Non-pigmented ciliary epithelial cell (primary cell): ENCODE measurements at places on chromosomes 16 and 17.

DNA sequence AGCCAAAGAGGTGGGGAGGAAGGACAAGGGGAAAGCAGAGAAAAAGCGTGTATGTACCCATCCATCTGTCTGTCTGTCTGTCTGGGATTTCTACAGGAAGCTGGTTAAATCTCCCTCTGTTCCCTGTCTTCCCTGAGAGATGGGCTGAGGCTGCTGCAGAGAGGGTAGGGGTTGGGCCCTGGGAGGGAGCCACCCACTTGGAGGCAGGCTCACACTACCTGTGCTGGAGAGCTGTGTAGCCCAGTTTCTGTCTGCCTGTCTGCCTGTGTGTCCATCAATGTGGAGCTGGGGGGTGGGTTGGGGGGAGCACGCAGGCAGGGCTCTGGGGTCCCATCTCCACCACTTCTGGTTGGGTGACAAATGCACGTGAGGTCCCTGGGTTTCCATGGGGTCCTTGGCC lies 18.6 kb upstream of the C17orf113 start:
- no peak for DNase-seq

GRCh38 chr17:70298929-70299531 lies 129.7 kb downstream of the KCNJ2 start:
- DNase-seq = no peak

DNA sequence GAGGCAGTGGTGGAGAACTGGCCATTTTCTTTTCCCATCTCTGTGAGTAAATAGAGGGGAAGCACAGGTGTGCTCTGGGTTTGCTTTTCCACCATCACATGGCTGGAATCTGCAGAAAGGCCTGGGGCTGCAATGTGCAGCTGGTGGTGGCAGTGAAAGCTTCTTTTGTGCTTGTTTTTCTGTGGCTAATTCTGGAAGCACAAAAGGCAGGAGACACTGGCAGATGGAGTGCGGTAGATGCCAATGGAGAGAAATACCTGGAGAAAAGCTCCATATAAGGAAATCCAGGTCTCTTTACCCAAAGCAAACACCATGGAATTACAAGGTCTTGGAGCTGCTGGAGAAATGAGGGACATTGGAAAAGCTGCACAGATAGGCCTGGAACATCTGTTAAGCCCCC lies 146.9 kb downstream of the HAPSTR1 start:
- DNase-seq = no peak

DNA sequence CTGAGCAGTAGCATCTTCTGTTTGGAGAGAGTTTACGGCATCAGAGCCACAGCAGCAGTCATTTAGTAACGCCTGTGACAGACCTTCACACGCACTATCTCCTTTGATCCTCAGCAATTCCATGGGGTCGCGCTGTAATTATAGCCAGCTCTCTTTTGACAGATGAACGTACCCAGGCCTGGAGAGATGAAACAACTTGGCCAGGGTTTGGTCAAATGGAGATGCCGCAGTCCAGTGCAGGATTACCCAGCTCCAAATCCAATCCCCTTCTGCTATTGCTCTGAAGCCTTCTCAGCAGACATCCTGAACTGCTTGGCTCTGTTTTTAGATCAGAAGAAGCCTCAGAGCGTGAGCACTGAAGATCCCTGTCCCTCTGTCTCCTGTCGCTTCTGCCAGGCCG lies 83.9 kb downstream of the SOX9 start:
- no peak for DNase-seq

DNA sequence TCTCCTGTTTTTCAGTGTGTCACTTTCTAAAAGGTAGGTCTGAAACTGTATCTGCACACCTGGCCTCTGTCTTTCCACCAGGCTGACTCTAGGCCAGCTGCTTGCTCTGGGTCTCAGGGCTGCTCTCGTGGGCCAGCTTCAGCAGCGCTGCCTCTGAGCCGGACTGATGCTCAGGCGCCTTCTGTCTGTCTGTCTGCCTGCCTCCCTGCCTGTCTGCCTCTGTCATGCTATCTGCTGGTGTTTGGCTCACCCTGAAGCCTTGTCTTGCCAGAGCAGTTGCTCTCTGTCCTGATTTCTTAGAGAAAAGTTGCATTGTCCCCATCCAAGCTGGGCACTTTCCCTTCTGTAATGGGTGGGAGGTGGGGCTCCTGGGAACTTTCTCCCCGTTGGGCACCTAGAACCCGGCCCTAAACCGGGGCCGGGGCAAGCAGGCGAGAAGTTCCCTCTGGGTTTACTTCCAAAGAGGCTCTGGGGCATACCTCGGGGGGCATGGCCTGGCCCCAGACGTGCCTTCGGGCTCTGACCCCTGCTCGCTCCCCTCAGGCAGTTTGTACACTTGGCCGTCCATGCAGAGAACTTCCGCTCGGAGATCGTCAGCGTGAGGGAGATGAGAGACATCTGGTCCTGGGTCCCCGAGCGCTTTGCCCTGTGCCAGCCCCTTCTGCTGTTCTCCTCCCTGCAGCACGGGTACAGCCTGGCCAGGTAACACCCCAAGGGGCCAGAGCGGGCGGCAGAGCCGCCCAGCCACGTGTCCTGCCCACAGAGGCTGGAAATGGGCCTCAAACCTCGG lies 15.9 kb upstream of the ATP6V0C start:
- no peak for DNase-seq

DNA sequence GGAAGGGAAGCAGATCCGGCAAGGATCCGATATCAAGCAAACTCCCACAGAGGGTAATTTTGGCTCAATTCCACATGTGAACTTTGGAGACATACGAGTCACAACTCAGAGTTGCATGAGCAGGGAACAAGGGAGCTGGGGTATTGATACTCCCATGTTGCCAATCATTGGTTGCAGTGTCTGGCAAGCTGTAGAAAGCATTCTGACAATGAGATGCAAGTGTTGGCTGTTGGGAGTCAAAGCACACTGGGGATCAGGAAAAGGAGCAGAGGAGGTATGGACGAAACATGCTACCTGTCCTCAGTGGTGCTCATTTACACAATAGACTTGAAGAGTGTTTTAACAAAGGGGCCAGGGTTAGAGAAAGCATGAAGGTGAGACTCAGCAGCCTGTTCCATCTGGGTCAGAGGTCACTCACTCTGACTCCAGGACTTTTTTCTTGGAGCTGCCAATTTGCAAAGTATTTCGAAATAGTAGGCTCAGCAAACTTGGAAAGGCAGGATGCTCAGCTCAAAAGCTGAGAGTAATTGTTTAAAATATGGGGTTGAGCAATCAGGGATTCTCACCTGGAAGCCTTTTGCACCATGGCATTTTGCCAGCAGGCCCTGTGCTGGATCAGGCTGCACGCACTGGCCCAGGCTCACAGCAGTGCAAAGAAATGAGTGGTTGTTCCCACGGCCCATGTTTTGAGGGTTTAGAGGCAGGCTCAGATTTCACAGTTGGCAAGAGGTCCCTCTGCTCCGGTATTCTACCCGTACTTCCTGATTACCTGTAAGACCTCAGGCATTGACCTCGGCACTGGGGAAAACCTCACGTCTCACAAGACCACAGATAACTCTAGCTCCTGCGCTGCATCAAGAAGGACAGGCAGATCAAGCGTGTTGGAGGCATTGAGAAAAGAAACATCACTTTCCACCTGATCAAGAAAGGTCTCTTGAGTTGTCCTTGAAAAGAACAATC lies 17.6 kb upstream of the NKD1 start:
- DNase-seq = no peak

DNA sequence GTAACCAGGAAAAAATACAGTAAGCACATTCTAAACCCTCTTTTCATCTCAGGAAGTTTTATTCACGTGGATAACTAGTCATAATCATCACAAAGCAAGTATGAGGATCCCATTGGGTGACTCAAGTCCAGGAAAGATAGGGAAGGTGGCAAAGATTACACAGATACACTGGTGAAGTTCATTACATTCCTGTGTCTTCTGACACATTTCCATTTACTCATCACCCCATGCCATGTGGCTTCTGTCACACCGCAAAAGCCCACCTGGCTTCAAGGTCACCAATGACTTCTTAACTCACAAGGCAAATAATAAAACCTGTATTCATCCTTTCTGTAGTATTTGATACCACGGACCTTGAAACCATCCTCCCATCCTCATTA lies 17.0 kb downstream of the HS3ST3A1 start:
- no peak for DNase-seq

GRCh38 chr17:41782142-41782541 lies 4.4 kb downstream of the JUP start:
- DNase-seq = no peak

GRCh38 chr17:39239640-39240314 lies 14.0 kb upstream of the STAC2 start:
- no peak for DNase-seq

- no peak for DNase-seq
These were observed 53.1 kb upstream of the MARCHF10 start for GRCh38 chr17:62860962-62861873.

- DNase-seq = no peak
These were observed 52.0 kb downstream of the MAP2K6 start for GRCh38 chr17:69466451-69466850.

GRCh38 chr16:9123871-9124270 lies 32.4 kb downstream of the HAPSTR1 start:
- DNase-seq = no peak

DNA sequence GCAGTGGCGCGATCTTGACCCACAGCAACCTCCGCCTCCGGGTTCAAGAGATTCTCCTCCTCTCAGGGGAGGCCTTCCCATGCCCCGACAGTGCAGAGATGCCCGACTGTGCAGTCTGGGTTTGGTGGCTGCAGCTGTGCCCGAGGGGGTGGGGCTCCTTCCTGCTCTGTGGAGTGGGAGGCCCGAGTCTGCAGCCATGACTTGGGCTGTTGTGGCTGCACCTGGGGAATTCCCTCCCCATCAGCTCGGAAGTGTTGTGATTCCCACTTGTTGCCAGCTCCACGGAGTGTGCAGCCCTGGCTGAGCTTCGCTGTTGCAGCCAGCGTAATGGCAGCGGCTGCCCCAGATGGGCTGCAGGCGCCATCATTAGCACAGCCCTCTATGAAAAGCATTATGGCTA lies 66.4 kb upstream of the SMIM36 start:
- DNase-seq = no peak
